Ascending aorta (tissue), 2 donors: ENCODE measurements at places on chromosomes 11 and 22.

DNA sequence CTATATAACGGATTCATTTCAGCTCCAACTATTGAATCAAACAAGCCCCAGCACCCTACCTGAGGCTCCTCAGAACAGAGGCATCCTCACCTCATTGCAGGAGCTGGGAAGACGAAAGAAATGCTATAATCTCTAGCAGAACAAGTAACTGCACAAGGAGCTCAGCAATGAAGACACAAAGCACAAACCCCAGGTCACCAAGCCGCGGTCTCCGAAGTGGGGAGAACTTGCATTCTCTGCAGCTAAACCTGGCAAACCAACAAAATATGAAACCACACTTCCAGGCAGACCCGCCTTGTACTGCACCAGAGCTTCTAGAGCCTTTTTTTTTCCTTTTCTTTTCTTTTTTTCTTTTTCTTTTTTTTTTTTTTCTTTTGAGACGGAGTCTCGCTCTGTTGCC lies 21.8 kb upstream of the CD5 start:
- H3K4me3 ChIP-seq, result no peak overlapping the region
- no peaks in the 10 kb centered on the region for H3K27me3 ChIP-seq
- no peak for DNase-seq
- H3K27ac ChIP-seq, result no peak overlapping the region
- H3K36me3 ChIP-seq, result no peaks in the 10 kb centered on the region

GRCh38 chr22:25137577-25138525 lies 61.8 kb upstream of the CRYBB3 start:
- H3K36me3 ChIP-seq, result no peaks in the 10 kb centered on the region
- H3K27me3 ChIP-seq, result no peaks in the 10 kb centered on the region
- H3K4me3 ChIP-seq, result no peak overlapping the region
- peaks cover 3% of the 10 kb centered on the region for H3K4me1 ChIP-seq

- H3K4me1 ChIP-seq, result no peaks in the 10 kb centered on the region
- no peak for DNase-seq
- H3K27ac ChIP-seq, result no peak overlapping the region
- peaks cover 22% of the 10 kb centered on the region for H3K36me3 ChIP-seq
- H3K4me3 ChIP-seq, result no peak overlapping the region
Observed at GRCh38 chr11:69661413-69661715, 13.8 kb downstream of the LTO1 start.

GRCh38 chr11:70358753-70359152 lies 39.6 kb upstream of the CTTN start:
- peaks cover 13% of the 10 kb centered on the region for H3K4me1 ChIP-seq
- H3K4me3 ChIP-seq, result no peak overlapping the region
- no peak for DNase-seq
- H3K27me3 ChIP-seq, result no peaks in the 10 kb centered on the region
- peaks cover 40% of the 10 kb centered on the region for H3K36me3 ChIP-seq
- H3K27ac ChIP-seq, result no peak overlapping the region

DNA sequence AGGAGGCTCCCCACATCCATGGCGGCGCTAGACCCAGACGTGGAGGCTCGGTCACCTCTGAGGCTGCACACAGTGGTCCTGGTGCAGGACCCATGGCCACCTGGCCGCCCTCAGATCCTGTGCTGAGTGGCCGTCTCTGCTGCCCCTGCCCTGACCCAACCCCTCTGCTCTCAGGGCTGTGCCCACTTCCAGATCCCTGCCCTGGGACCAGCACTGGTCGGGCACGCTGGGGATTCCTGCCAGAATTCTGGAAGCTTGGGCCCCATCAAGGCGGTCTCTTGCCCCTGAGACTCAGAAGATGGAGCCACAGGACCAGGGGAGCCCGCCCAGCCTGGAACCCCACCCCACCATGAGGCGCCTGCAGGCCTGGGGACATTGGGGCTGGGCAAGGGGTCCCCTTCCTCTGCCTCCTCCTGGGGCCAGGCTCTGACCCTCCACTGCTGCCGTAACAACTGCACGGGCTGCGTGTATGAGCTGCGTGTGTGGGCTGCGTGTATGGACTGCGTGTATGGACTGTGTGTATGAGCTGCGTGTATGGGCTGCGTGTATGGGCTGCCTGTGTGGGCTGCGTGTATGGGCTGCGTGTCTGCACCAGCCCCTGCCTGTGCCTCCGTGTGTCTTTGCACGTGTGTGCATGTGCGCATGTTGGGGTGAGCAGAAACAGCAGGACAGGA lies 48.7 kb downstream of the IGLL1 start:
- DNase-seq, result no peak
- H3K36me3 ChIP-seq, result no peaks in the 10 kb centered on the region
- no peaks in the 10 kb centered on the region for H3K27me3 ChIP-seq
- H3K4me3 ChIP-seq, result no peak overlapping the region

DNA sequence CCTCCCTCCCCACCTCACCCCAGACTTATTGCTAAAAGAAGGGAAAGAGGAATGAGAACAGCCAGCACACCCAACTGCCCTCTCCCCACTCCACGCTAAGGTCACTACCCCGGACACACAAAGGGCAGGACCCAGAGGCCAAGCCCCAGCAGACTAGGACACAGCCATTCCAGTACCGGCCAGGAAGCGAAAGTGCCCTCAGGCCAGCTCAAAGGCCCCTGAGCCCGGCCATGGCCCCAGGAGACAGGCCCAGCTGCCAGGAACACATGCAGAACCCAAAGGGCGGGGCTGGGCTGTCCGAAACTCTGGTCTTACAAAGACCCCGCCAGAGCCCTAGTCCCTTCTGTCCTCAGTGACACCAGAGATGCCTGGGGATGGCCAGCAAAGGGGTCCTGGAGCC lies 5.5 kb downstream of the RCOR2 start:
- peaks cover 22% of the 10 kb centered on the region for H3K36me3 ChIP-seq
- no peak for DNase-seq
- peaks cover 4% of the 10 kb centered on the region for H3K4me1 ChIP-seq
- H3K27me3 ChIP-seq, result no peaks in the 10 kb centered on the region
- H3K27ac ChIP-seq, result peak overlapping the region; percentile 58

DNA sequence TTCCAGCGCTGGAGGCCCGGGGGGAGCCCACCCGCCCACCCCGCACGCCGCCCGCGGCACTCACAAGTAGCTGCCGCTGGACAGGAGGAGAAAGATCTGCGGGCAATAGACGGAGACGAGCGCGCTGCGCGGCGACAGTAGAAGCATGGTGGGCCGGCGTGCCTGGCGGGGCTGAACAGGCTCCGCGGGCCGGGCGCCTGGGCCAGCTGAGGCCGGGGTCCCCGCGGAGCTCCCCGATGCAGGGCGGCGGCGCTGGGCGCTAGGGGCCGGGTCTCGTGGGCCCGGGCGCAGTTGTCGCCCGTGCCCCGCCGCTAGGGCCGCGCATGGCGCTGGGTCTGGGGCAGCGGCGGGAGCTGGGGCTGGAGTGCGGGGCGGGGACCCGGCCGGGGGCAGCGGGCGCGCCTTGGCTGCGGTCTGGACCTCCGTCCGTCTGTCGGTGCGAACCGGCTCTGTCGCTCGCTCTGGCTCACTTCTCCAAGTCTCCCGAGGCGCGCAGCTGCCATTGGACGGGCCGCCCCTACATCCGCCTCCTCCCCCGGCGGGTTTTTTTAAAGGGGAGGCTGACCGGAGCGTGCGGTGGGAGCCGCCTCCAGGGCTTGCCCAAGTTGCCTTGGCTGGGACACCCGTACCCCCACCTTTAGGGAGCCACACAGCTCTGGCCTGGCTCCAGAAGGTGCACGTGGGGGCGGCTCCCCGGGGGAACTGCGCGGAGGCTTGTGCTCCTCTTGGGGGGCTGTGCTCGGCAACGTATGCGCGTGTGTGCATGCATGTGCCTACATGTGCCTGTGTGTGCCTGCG lies 4.7 kb downstream of the WNT7B start:
- H3K4me3 ChIP-seq, result peak overlapping the region; percentile 24
- H3K27me3 ChIP-seq, result peaks cover 34% of the 10 kb centered on the region
- no peak for DNase-seq
- no peaks in the 10 kb centered on the region for H3K36me3 ChIP-seq

DNA sequence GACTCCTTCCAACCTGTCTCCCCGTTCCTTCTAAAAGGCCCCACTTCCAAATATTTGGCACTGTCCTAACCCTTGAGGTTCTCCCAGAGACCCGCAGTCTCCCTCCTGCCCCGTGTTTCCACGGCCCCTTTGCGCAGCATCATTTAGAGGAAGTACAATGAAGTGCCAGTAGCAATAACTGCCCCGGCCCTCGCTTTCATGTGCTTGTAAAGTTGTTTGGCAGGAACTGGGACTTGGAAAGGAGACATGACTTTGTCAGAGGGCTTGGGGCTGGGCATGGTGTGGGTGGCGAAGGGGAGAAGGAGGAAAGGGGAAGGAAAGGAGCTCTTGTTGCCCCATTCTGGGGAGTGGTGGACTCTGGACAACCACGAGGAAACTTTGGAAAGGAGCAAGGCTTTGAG lies 2.6 kb downstream of the CD44 start:
- no peaks in the 10 kb centered on the region for H3K36me3 ChIP-seq
- H3K27me3 ChIP-seq, result no peaks in the 10 kb centered on the region
- H3K4me3 ChIP-seq, result peak overlapping the region; percentile 70
- DNase-seq, result peak; percentile 50
- H3K4me1 ChIP-seq, result peaks cover 19% of the 10 kb centered on the region
- H3K27ac ChIP-seq, result peak overlapping the region; percentile 90

DNA sequence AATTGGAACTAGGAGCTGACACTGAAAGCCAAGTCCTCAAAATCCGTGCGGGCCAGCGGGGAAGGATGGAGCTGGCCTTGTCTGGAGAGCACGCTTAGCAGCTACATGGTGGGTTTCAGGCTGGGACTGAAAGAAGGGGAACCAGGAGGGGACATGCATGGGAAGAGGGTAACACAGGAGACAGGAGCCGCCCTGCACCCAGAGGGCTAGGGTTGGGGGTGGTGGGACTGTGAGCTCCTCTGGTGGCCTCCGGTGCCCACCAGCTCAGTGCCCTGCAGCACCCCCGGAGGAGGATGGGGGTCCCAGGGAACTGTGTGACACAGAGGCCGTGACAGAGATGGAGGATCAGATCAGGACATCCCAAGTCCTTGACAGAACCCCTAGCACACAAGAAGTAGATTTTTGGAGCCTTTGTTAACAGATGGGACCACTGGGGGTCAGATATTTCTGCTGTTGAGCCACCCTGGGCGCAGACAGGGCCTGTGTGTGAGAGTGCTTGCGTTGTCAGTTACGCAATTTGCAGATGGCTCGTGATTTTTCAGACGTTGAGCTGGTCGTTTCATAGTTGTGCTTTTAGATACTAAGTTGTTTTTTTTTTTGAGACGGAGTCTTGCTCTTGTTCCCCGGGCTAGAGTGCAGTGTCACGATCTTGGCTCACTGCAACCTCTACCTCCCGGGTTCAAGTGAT lies 21.3 kb upstream of the GRAMD4 start:
- no peaks in the 10 kb centered on the region for H3K27me3 ChIP-seq
- H3K27ac ChIP-seq, result no peak overlapping the region
- DNase-seq, result peak; percentile 52
- H3K36me3 ChIP-seq, result no peaks in the 10 kb centered on the region
- H3K4me1 ChIP-seq, result no peaks in the 10 kb centered on the region
- no peak overlapping the region for H3K4me3 ChIP-seq

GRCh38 chr11:33419924-33420323 lies 162.7 kb downstream of the HIPK3 start:
- H3K36me3 ChIP-seq, result no peaks in the 10 kb centered on the region
- no peak for DNase-seq
- H3K4me1 ChIP-seq, result no peaks in the 10 kb centered on the region
- no peaks in the 10 kb centered on the region for H3K27me3 ChIP-seq
- H3K27ac ChIP-seq, result no peak overlapping the region
- no peak overlapping the region for H3K4me3 ChIP-seq

DNA sequence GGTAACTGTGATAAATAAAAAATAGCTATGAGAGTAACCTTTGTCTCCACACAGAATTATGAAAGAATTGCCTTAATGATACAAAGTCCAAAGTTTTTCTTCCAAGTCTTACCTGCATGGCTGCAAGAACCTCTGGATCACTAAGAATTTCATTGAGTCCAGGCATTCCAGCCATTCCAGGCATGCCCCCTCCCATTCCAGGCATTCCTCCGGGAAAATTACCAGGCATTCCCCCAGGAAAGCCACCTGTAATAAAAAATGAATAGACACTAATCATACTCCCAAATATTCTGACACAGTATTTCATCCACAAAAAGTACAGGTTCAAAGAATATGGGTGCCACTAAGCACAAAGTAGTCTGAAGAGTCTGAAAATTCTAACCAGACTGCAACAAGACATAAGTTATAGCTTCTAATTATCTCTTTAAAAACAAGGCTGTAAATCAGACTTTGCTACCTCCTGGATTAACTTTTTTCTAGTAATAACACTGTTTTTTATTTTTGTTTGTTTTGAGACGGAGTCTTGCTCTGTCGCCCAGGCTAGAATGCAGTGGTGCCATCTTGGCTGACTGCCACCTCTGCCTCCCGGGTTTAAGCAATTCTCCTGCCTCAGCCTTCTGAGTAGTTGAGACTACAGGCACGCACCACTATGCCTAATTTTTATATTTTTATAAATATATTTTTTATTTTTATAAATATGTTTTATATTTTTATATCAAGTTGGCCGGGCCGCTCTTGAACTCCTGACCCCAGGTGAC lies 8.0 kb upstream of the SLC25A17 start:
- no peaks in the 10 kb centered on the region for H3K27me3 ChIP-seq
- H3K27ac ChIP-seq, result no peak overlapping the region
- no peaks in the 10 kb centered on the region for H3K4me1 ChIP-seq
- H3K4me3 ChIP-seq, result no peak overlapping the region
- peaks cover 77% of the 10 kb centered on the region for H3K36me3 ChIP-seq
- no peak for DNase-seq

DNA sequence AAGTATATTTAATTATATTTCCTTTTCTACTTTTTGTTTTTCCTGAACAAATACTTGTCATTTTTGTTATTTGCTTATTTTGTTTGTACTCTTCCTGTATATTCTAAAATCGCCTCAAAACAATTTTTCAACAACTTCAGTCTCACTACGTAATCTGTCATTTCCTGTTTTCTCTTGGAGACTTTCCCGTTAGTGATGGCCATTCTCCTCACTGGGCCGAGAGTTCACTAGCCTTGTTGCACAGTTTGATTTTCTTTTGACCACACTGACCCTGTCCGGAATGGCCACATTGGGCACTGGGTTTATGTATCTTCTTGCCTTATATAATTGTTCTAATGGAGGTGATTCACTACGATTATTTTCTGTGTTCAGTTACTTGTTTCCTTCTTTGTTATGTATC lies 726.1 kb downstream of the FAM181B start:
- no peak for DNase-seq
- H3K36me3 ChIP-seq, result no peaks in the 10 kb centered on the region
- no peak overlapping the region for H3K4me3 ChIP-seq
- no peak overlapping the region for H3K27ac ChIP-seq
- no peaks in the 10 kb centered on the region for H3K4me1 ChIP-seq
- H3K27me3 ChIP-seq, result no peaks in the 10 kb centered on the region

DNA sequence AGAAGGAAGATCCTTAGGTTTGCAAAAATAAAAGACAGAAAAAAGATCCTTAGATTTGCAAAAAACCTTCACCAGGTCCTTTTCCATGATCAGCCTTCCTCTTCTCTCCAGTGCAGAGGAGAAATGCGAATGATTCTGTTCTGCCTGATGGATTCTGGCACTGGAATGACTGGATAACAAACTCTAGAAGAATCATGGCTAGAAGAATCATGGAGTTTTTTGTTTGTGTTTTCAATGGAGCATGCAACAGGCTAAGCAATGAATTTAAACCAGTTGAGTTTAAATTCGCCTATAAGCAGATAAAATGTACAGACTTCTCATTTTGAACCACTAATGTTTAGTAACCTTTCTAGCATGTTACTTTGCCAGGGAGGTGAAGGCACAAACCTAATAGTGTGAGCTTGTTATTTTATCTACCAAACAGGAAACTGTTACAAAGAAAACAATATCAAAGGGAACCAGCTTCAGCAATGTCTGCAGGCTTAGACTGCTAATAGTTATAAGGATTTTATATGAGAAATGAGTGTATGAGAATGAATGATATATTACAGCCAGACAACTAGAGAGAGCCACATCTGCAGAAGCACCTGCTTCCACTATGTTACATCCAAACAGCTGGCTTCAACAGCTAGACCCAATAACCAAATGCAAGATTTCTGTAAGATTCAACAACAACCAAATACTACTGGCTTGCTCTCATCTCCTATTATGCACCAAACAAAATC lies 64.7 kb upstream of the APOA1 start:
- H3K4me3 ChIP-seq, result no peak overlapping the region
- no peaks in the 10 kb centered on the region for H3K36me3 ChIP-seq
- no peaks in the 10 kb centered on the region for H3K4me1 ChIP-seq
- H3K27me3 ChIP-seq, result no peaks in the 10 kb centered on the region
